ENCODE measurements at places on chromosomes 7 and 10.

DNA sequence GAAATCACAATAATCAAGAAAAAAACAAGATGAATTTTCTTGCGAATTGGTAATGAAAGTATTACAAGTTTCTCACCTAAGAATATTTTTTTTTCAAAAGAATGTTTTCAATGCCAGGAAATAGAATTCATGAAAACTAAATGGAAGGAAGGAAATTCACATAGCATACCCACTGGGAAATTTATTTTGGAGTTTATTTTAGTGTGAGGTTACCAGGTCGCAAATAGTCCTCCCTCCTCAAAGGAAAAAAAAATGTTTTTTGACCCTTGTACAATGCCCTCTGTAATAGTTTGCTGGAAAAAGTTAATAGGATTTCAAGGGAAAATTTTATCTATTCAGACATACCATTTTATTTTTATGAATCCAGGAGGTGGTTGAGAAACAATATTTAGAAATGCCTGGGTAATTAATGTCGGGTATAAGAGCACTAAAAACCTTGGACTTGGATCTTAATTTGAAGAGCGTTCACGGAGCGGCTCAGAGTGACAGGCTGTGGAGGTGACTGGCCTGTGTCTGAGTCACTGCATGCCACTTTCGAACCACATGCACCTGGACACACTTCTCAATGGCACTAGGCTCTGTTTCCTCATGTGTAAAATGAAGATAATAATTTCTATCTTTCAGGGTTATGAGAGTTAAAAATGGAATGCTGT, 28.2 kb downstream of the CUBN start:
- DNase-seq: no peak

- no peak for DNase-seq
These were observed 20.2 kb downstream of the RAMP3 start for GRCh38 chr7:45177801-45178200.

DNA sequence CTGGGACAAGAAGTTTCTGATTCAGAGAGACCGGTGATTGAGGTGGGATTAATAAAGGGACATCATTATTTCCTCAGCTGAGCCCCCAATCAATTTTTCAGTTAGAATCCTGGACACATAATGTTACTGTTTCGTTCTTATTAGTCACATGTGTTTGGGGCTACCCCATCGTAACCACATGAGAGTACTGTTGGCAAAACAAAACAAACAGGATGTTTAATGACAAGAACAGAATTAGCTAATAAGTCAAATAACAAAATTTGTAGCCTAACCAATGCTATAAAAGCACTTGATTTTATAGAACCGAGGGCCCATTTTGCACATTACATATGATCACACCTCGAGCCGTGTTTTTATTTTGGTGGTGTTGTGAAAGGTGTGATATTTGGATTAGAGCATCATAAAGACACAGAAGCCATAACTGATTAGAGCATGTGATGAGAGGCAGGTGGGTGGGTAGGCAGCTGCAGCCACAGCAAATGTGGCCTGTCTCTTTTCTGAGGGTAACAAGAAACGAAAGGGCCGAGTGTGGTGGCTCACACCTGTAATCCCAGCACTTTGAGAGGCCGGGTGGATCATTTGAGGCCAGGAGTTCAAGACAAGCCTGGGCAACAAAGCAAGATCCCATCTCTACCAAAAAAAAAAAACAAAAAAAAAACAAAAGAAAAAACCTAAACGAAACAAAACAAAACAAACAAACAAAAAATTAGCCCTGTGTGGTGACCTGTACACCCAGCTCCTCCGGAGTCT, 1.8 kb upstream of the VWC2 start:
- no peak for DNase-seq

GRCh38 chr10:126937026-126937425, 31.8 kb downstream of the DOCK1 start:
- no peak for DNase-seq

GRCh38 chr7:44401692-44402091, 76.3 kb upstream of the CAMK2B start:
- no peak for DNase-seq

DNA sequence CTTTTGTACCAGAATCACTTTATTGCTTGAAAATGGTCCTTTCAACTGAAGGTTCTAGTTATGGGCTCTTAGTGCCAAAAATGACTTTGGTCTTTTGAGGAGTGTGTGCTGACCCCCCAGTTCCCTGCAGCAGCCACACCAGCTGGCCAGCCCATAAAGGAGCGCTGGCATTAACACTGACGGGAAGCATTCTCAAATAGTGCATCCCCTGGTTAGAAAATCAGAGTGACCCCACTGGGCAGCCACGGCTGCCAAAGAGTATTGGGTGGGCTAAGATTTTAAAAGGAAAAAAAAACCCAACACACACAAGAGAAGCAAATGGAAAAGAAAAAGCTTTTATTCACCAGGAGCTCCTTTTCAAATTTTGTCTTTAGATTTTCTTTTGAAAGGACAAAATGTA, 199.8 kb downstream of the CELF2 start:
- DNase-seq: no peak

DNA sequence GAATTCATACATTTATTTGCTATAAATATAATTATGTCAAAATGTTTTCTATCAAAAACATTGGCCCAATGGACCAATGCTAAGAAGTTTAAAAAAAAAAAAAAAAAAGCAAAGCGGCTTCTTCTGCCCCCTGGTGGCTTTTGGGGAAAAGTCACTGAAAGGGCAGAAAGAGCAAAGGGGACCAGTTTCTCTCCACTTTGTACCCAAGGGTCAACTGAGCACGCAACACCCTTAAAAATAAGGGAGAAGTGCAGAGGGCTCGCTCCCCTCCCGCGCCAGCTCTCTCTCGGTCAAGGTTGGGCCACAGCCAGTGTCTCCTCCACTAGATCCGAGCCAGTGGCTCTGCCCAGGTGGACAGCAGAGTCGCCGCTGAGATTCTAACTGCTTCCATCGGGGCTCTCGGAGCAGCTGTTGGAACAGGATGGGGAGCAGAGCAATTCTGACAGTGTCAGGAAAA, 136.4 kb upstream of the FGFR2 start:
- no peak for DNase-seq

- no peak for DNase-seq
These were observed 53.8 kb downstream of the TCAF1 start for GRCh38 chr7:143848192-143848591.

DNA sequence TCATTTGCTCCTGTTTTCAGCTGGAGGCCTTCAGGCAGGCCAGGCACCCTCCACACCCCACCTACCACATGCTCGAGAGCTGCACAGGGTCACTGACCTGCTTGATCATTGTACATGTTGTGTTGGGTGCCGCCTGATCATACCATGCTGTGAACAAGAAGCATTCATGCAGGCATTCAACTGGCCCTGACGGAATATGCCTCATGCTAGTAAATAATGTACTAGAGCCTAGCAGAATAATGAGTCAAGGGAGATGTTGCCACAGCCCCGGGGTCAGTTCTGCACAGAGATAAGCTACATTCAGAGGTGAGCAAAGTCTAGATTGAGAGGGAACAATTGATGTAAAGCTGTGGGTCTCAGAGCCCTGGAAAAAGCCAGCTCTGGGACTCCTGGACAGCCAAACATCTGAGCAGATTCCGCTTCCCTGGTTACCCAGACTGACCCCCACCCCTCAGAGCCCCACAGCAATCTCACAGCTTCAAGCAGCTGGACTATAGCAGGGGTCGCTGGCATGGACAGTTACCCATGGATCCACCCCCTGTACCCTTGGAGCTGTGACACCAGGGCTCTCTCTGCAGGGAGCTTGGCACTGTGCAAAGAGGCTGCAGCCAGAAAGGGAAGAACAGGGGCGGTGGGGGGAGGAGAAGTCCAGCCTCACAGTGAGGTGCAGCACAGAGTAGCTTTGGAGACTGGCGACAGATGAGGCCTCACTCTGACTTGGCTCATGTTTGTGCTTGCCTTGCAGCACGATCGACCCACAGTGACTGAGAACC, 86.6 kb downstream of the FRMPD2 start:
- no peak for DNase-seq

DNA sequence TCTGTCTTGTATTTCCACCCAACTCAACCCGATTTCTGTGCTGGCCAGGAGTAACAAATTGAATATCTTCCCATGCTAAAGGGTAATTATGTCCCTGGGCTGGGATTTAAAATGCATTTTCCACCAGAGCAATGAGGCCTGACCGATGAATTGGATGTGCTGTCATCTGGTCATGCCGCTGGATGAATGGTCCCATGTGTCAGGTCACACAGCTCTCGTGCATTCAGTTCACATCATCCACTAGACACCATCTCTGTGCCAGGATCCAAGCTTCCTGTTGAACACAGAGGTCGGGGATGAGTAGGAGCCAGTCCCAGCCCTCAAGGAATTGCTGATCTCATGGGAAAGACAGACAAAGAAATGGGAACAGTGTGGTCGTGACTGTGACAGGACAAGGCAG, 200.8 kb downstream of the ADRA2A start:
- no peak for DNase-seq

GRCh38 chr7:99305473-99306260, 20.0 kb upstream of the ARPC1A start:
- DNase-seq: no peak

GRCh38 chr10:133157662-133158436, 2.2 kb upstream of the KNDC1 start:
- DNase-seq: no peak
